Aorta (tissue), 5 donors: ENCODE measurements at places on chromosomes 3 and 15. TPM values are rescaled to one million over a fixed set of nuclear protein-coding genes. Genes with fewer than 3 reads are reported as not detected.

DNA sequence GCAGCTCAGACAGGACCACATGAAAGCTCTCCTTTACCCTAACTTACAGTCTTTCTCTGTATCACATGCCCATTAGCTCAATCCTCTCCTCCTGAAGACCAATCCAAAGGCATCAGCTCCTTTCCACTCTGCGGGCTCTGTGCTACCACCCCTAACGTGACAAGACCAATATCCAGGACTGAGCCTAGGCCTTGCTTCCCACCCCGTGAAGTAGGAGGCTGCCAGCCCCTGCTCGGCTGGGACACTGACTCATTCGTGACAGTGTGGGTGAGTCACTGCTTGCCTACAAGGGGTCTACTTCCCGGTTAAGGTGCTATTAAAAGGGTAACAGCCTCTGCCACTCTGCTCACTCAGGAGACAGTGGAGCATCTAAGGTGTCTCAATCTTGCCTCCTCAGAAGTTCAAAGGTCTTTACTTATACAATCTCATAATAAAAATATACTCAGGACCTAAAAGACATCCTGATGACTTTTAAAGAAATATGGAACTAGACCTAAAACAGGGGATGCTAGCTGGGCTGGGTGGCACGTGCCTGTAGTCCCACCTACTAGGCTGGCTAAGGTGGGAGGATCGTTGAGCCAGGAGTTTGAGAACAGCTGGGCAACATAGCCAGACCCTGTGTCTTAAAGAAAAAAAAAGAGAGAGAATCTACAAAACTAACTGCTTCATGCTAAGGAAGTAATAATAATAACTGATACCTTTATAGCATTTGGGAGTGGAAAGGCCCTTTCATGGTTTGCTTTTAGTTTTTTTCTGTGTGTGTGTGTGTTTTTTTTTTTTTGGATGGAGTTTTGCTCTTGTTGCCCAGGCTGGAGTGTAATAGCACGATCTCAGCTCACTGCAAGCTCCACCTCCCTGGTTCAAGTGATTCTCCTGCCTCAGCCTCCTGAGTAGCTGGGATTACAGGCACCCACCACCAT is 55.0 kb downstream of the TMEM44 start:
- H3K27ac ChIP-seq = peak overlapping the region; percentile 79
- peak; percentile 89 for DNase-seq
- no peaks in the 10 kb centered on the region for H3K27me3 ChIP-seq
- H3K36me3 ChIP-seq = no peaks in the 10 kb centered on the region
- H3K4me1 ChIP-seq = no peaks in the 10 kb centered on the region

- H3K4me1 ChIP-seq = no peaks in the 10 kb centered on the region
- no peak for DNase-seq
- no peaks in the 10 kb centered on the region for H3K27me3 ChIP-seq
- peaks cover 7% of the 10 kb centered on the region for H3K36me3 ChIP-seq
- no peak overlapping the region for H3K4me3 ChIP-seq
Observed at GRCh38 chr15:75620058-75620820, 5.3 kb downstream of the SNUPN start.

DNA sequence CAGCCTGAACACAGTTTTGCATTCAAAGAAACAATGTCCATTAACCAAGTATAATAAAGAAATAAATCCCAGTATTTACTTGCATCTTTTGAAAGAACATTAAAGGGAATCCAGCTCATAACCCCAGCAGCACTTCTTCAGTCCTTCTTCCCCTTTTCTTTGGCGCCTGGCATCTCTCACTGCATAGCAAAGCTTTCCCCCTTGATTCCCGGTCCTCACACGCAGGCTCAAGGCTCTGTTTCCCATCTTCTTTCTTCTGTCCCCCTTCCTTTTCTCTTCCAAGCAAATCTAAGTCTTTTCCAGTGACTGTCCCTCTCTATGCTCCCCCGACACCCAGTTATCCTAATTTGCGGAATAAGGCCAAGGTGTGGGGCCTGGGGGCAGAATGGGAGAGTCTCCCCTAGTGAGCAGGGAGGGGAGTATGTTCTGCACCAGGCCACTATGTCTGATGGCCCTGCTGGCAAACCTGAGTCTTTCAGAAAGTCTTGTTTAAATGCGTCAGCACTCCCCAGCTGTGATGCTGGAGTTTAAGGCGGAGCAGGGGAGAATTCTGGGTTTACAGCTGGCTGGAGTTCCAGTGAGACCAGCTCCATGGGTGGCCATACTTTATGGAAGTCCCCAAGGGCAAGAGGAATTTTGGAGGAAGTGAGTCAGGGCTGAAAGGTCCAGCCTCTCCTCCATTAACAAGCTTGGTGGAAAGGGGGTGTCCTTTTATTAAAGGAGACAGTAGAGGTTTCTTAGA is 42.1 kb downstream of the GOLGA6A start:
- H3K27ac ChIP-seq = no peak overlapping the region
- peak; percentile 85 for DNase-seq
- peaks cover 5% of the 10 kb centered on the region for H3K36me3 ChIP-seq
- H3K4me3 ChIP-seq = no peak overlapping the region
- H3K4me1 ChIP-seq = no peaks in the 10 kb centered on the region

- H3K36me3 ChIP-seq = no peaks in the 10 kb centered on the region
- no peak overlapping the region for H3K4me3 ChIP-seq
- H3K4me1 ChIP-seq = peaks cover 1% of the 10 kb centered on the region
- no peak for DNase-seq
- no peaks in the 10 kb centered on the region for H3K27me3 ChIP-seq
Observed at GRCh38 chr15:60420203-60420716, 22.5 kb upstream of the ANXA2 start.

DNA sequence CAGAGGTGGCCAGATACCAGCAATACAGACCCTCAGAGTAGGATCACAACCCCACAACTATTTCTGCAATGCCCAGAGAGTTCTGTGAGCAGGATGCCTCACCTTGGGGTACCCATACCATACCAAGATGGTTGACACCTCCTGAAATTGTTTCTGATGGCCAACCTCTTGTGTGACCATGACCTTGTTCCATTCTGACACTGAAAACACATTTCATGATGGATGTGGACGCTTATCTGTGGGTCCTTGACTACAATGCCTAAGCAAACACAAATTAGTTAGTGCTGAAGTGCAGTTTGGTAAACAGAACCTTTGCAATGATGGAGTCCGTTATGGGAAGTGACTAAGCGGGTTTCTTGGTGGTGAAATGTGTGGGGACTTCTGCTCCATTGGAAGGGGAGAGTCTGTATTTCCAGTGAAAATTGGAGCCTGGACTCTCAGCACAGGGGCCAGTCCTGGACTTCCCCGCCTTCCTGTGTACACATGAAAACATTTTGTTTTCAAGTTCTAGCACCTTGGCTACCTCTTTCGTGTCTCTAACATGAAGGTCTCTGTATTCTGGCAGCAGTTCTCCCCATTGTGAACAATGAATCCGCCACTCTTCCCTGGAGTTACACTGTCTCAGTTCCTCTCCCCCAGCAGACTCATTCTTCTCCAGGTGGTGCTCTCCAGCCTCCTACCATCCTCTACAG is 106.2 kb downstream of the XXYLT1 start:
- no peak overlapping the region for H3K4me3 ChIP-seq
- H3K4me1 ChIP-seq = no peaks in the 10 kb centered on the region
- H3K27ac ChIP-seq = no peak overlapping the region
- no peaks in the 10 kb centered on the region for H3K36me3 ChIP-seq

- H3K4me1 ChIP-seq = no peaks in the 10 kb centered on the region
- H3K36me3 ChIP-seq = no peaks in the 10 kb centered on the region
- DNase-seq = no peak
- no peaks in the 10 kb centered on the region for H3K27me3 ChIP-seq
- no peak overlapping the region for H3K27ac ChIP-seq
Observed at GRCh38 chr3:62882676-62883200, 7.5 kb upstream of the CADPS start.

DNA sequence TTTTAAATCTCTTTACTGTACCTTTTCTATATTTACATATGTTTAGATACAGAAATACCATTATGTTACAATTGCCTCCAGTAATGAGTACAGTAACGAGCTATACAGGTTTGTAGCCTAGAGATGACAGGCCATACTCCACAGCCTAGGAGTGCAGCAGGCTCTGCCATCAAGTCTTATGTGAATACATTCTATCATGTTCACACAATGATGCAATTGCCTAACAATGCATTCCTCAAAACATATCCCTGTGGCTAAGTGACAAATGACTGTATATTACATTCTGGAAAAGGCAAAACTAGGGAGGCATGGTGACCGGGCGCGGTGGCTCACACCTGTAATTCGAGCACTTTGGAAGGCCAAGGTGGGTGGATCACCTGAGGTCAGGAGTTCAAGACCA is 192.4 kb upstream of the IGF1R start:
- no peaks in the 10 kb centered on the region for H3K27me3 ChIP-seq
- no peak for DNase-seq
- no peak overlapping the region for H3K4me3 ChIP-seq

GRCh38 chr15:78739206-78739605 is 72.1 kb downstream of the ADAMTS7 start:
- no peak overlapping the region for H3K27ac ChIP-seq
- H3K27me3 ChIP-seq = no peaks in the 10 kb centered on the region
- H3K36me3 ChIP-seq = no peaks in the 10 kb centered on the region
- no peaks in the 10 kb centered on the region for H3K4me1 ChIP-seq

Gene QTRT2
- total RNA-seq = 23.4 TPM

Gene MNS1
- 3.5 TPM for total RNA-seq

Gene GPR176
- 27.2 TPM for total RNA-seq

Gene GPR156
- total RNA-seq = 0.42 TPM

Gene CCR8
- total RNA-seq = not detected

Gene MESP1
- 1.2 TPM for total RNA-seq

Gene XIRP1
- total RNA-seq = not detected

Gene CD47
- 96.7 TPM for total RNA-seq

Gene GMNC
- not detected for total RNA-seq

Gene SLC12A1
- total RNA-seq = 0.81 TPM
